Stimulated activated naive CD4-positive, alpha-beta T cell (primary cell): ENCODE measurements at places on chromosomes 2 and 18.

DNA sequence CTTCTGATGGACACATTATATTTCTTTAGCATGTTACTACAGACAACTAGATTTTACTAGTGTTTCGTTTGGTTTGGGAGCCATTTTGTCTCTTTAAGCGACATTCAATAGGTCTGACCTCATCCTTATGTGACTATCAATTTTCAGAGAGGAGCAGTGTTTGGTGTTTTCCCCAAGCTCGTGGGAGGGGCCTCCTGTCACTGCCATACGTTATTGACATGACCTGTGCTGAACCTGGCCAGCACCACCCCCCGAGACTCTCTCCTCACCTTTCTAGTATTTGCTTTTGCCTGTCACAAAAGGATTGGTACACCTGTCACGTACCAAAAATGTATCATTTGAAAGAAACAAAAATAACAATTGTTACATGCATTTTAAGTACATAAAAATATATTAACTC, 69.3 kb downstream of the PSMG2 start:
- no peak for DNase-seq

GRCh38 chr2:162732946-162733698, 105.4 kb downstream of the KCNH7 start:
- no peak for DNase-seq

DNA sequence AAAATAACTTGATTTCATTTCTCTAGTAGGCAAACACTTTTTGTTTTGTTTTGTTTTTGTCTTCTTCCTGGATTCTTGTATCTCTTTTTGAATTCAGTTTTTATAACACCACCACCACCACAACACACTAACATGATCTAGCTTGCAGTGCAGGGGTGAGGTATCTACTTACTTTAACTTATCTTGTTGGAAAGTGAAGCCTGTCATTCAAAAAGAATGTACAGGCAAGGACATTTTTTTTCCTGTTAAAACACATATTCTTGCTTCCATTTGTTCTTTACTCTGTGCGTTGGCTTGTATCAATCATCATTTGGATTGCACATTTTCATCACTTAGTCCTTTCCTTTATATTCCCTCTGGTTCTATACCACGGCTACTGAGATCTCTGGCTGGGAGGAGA, 824.2 kb downstream of the PLCL1 start:
- DNase-seq = no peak

- DNase-seq = peak; percentile 29
These were observed 7.9 kb upstream of the PDCL3 start for GRCh38 chr2:100554798-100555407.

DNA sequence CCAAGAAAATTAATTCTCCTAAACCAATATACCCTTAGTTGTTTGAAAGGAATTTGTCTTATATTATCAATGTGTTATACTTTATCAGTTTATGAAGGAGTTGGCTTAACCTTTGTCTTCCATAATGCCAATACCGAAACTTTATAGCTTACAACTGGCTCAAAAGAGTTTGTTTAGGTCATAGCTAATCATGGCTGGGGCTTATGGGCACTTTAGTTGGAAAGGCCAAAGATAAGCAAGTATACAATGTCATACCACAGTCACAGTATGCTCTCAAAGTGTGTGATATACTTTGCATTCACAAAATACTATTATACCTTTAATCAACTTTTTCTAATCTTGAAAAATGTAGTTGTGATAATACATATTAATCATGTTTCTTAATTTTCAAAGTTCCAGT, 2.3 kb downstream of the KLHL41 start:
- no peak for DNase-seq

- no peak for DNase-seq
These were observed 220.8 kb downstream of the TFCP2L1 start for GRCh38 chr2:121064186-121064585.

DNA sequence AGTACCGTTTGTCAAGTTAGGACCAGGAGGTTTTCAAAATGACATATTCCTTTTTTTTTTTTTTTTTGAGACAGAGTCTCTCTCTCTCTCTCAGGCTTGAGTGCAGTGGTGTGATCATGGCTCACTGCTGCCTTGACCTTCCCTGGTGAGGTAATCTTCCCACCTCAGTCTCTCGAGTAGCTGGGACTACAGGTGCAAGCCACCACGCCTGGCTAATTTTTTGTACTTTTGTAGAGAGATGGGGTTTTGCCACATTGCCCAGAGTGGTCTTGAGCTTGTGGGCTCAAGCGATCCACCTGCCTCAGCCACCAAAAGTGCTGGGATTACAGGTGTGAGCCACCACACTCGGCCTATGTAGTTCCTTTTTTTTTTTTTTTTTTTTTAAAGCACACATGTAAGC, 127.9 kb upstream of the SEC11C start:
- no peak for DNase-seq

DNA sequence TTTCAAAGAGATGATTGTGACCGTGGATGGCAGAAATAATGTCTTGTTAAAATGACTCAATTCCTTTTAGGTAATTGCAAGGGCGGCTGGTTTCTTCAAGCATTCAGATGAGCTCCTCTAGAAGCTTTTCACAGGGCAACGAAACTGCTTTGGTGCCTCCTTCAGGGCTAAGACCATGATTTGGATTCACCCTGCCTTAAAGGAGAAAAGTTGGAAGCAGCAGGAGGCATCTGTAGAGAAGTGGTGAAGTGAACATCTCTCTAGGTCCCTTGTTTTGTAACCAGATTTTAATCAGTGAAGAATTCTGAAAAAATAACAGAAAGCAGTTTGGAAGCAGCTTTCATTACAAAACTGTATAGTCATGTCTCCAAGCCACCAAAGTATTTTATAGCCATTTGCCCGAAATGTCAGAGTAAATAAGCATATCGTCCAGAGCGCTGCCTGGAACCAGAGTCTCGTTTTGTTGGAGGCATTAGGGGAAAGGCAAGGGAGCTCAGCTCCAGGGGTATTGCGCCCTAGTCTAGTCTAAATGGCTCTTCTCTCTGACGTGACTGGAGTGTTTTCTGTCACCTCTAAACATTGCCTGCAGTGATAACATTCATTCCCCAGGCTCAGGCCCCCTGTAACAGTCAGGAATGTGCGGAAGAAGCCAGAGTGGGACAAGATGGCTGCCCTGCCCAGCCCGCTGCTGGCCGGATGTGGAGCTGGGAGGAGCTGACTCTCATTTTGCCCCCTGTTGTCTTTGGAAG, 57.8 kb upstream of the ITGB6 start:
- DNase-seq = no peak

DNA sequence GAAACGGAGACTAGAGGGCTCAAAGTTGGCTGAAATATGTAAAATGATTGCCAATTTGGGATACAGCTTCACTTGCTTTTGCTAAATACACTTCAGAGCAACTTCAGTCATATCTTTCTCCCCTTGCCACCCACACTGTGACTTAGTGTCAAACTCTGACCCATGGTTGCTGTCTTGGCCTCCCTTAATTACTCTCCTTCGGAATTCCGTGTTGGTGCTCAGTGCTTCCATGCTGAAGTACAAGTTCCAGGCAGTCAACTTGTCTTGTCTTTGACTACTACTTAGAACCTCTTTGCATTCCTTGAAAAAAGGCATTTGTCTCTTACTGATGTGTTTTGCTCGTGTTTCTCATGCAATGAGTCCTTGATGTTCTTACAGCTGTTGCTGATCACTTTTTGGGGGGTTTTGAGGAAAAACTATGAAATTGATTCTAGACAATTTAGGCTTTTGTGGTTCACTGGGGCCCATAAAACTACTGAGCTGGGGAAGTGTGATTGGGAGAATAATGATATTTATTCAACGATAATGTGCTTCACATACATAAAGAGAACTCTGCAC, 146.0 kb downstream of the UBE2E3 start:
- DNase-seq = no peak

GRCh38 chr2:231926180-231926741, at the start of gene NPPC:
TSS of gene NPPC (minus strand) at chr2:231926396. CDS start at chr2:231926249, 147 bp downstream.
- DNase-seq = peak; percentile 40

GRCh38 chr2:100246163-100247145, 75.8 kb downstream of the LONRF2 start:
- no peak for DNase-seq

GRCh38 chr2:231191896-231192872, 6.2 kb upstream of the ARMC9 start:
- no peak for DNase-seq

DNA sequence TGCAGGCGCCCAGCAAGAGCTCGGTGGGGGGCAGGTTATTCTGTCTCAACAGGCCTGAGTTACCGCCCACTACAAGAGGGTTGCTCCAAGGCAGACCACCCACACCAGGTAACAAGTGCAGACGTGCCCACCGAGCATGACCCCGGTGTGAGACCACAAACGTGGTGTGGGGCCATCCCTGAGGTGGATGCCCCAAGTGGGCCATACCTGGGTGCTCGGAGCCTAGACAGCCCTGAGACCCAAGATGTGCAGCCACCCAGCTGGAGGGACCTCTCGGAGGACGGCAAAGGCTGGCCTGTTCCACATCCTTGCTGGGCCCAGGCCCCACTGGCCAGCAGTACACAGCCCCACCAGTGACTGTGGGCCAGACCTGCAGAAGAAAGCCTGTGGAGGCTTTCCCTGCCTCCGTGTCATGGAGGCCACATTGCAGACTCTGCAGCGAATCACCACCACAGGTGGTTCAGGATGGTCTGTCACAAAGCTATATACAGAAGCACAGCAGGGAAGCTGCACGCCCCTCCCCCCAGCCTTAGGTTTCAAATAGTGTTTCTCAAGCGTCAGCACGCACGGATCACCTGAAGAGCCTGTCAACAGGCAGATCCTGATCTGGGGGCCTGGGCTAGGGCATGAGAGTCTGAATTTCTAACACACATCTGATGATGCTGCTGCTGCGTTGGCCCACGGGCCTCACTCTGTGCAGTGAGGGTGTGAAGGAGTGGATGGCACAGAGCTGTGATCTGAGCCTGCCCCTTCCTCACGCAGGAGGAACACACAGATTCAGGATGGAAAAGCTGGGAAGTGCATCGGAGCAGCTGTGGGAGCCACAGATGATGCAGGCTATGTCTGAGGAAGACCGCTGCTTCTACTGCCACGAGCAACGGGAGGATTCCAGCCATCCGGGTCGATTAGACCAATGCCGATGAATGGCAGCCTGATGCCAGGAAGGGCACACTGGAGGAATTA, 96.8 kb downstream of the UXS1 start:
- DNase-seq = peak; percentile 52
